ENCODE measurements at places on chromosomes 13 and 19. TPM values are rescaled to one million over a fixed set of nuclear protein-coding genes. Genes with fewer than 3 reads are reported as not detected.

GRCh38 chr19:43351998-43352746 is 1.3 kb upstream of the CD177 start:
- DNase-seq, result no peak

DNA sequence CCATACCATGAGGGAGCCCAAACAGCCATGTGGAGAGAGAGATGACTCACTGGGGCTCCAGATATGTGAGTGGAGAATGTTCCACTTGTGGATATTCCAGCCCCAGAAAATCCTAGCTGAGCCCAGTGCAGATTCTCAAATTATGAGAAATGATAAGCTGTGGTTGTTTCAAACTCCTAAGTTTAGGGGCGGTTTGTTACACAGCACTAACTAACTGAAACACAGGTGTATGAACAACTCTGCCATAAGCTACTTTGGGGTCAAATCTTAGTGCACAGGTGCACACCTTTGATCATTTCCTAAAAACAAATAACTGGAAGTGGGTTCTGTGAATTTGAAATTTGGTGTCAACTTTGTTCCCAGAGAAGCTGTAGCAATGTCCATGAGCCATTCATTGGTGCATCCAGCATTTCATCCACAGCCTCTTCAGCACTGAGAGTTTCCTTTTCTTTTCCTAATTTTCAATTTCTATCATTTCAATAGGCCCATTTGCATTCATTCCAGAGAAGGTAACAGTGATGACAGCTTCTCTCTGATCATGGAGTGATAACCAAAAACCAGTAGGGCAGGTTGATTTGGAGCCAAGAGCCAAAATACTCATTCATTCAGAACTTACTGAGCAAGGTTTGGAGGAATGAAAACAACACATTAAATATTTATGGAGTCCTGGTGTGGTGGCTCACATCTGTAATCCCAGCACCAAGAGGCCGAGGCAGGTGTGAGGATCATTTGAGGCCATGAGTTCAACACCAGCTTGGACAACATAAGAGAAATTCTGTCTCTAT is 8.8 kb upstream of the CLPP start:
- no peak for DNase-seq

GRCh38 chr19:58497634-58498170 is 14.1 kb downstream of the SLC27A5 start:
- DNase-seq, result no peak

The ZNF616 gene
- total RNA-seq, result 13.4 TPM

The LSR gene
- total RNA-seq, result 74.1 TPM

The ZNF610 gene
- 3.6 TPM for total RNA-seq

Data from lower lobe of right lung (tissue), 2 donors.